Erythroblast (primary cell): ENCODE measurements at places on chromosomes 7 and 10.

GRCh38 chr10:69914398-69915214 lies 112.9 kb downstream of the COL13A1 start:
- DNase-seq, result peak; percentile 43

- no peak for DNase-seq
These were observed 214.9 kb downstream of the JAZF1 start for GRCh38 chr7:27965650-27966049.

- no peak for DNase-seq
These were observed 683.7 kb upstream of the NRP1 start for GRCh38 chr10:34018129-34018528.

- DNase-seq, result no peak
These were observed 1.6 kb downstream of the AIFM2 start for GRCh38 chr10:70130878-70131559.

DNA sequence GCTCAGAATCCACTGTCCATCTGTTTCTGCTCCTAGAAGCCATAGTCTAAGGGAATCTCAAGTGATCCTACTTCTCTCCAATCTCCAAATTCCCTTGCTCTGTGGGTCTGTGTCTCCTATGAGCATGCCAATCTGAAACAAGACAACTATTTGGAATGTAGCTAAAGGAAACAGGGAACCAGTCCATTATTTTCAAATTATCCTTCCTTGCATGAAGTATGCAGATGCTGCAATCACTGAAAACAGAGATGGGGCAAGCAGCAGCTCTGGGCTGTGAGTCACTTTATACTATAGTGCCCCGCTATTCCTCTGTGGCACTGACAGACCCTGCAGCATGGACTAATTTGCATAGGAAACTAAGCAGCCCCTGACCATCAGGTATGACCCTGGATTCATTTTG lies 76.9 kb upstream of the PRSS58 start:
- DNase-seq, result no peak

- no peak for DNase-seq
These were observed 81.0 kb downstream of the POLL start for GRCh38 chr10:101506829-101507661.

DNA sequence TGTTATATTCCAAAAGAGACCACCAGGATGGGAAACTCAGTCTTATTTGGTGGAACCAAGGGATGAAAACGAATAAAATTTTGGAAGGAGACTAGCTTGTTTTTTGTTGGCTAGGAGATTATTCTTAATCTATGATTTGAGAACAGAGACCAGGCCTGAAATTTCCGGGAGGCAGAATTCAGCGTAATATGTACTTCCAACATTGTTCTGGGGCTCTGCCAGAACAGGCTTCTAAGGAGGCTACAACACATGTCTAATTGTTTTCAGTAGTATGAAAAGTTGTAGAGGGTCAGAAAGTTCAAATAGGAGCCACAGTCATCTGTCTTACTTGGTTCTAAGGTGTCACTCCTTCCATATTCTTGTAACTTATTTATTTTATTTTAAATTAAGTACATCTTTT lies 1.7 kb downstream of the DDX21 start:
- DNase-seq, result no peak

DNA sequence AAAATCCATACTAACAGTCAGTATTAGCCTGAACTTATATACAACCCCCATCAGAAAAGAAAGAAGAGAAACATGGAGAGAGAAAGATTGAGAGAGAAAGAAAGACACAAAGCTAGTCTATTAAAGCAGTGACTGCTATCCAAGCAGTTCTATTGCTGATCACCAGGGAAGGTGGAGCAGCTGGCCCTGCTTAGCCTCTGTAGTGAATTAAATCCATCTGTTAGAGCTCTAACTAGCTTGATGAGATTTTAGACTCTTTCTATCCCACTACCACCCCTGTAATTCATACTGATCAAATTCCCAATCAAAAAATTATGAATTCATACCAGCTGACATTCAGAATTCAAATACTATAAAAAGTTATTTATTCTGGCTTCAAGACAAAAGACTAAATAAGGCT lies 486.0 kb upstream of the LRRN3 start:
- no peak for DNase-seq

DNA sequence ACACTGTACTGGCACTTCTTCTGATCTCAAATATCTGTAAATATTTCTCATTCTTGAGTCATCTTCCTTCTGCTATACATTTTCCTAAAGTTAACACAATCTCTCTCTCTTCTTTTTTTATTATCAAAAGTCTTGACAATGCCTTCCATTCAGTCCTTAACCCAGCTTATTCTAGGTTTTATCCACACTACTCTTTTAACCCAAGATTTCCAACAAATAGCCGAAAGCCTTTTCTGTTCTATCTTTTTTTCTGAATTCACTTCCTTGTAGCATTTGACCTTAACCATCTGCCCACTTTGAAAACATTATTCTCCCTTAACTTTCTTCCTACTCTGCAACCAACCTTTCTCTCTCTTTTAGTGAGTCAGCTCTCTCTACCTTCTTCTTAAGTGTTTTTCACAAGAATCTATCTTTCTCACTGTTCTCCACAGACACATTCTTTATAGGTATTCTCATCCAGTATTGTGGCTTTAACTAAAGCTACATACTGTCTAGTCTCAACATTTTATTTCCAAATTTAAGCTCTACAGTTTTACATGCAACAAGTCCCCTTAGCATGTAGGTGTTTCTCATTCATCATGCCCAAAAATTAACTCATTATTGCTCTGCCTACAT lies 915.6 kb downstream of the KCNMA1 start:
- no peak for DNase-seq

DNA sequence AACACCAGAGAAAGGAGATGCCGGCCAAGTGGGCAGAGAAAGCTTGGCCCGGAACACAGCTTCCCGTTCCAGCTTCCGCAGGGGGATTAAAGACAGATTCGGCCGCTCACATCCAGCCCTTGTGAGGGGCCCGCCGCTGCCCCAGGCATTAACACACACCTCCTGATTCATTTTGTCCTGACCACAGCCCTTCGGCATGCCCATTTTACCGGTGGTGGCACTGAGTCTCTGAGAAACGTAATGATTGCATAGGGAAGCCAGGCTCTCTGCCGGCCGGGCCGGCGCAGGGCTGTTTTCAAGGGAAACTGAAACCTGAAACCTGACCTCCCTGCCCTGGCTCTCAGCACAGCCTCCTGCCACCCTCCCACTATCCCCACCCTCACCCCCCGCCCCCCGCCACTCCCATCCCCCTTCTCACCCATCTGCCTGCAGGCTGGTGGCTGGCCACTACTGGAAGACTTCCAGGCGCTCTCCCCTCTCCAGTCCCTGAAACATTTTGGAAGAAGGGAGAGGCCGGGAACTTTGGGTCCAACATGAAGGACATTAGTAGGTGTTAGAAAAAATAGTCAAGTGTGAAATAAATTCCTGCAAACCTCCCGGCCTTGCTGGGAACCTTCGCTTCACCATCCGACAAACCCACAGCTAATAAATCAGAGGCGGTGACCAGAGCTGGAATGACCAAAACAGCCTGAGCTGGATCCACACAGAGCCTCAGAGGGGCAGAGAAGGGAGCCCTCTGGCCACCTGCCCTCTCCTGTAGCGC lies 83.5 kb upstream of the CUX1 start:
- no peak for DNase-seq

- no peak for DNase-seq
These were observed 357.1 kb downstream of the PRPF18 start for GRCh38 chr10:13943735-13944398.

DNA sequence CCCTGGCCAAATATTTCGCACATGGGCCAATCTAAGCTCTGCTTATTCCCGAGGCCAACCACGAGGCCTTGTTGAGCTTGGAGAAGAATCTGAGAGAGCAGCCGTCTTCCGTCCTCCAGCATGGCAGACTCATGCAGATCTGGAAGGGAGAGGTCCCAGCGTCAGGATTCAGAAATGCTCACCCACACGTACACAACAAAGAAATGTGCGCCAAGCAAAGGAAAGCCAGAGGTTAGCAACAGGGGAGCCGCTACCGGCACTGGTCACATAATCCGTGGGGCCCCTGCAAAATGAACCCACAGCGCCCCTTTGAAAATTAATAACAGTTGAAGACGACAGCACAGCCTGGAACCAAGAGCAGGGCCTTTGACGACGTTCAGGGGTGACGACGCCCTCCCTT lies 25.4 kb upstream of the PRKAG2 start:
- DNase-seq, result no peak

GRCh38 chr10:24503461-24504320 lies 220.0 kb downstream of the ARHGAP21 start:
- DNase-seq, result peak; percentile 58

DNA sequence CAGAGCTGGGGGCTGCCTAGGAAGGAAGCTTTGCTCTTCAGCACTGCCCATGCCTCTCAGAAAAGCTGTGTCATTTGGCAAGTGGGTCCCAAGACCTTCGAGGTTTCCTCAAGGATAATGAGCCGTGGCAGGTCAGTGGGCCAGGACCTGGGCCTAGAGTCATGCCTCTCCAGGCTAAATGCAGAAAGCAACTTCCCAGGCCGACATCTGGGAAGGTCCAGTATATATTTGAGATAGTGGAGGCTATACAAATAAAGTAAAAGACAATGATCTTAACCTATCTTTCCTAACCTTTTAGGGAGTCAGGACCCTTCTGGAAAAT lies 2.4 kb upstream of the HOXA10 start:
- no peak for DNase-seq

DNA sequence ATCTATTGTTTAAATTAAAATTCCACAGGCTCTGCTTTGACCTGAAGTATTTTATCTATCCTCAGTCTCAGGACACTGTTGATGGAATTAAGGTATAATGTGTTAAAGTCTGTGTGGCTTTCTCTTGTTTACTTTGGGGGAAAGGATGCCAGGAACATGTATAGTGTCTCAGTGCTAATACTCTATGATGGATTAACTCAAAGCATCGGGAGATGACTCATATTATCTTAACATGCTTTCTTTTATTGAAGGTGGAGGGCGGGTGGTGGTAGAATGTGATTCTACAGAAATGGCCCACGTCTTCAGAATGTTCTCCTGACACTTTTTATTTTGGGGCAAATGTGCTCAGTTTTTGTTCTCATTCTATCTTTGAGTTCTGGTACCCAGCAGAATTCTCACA lies 189.0 kb downstream of the ANKRD30A start:
- DNase-seq, result no peak

- peak; percentile 30 for DNase-seq
These were observed 60.8 kb downstream of the RHOBTB1 start for GRCh38 chr10:60883187-60883586.

DNA sequence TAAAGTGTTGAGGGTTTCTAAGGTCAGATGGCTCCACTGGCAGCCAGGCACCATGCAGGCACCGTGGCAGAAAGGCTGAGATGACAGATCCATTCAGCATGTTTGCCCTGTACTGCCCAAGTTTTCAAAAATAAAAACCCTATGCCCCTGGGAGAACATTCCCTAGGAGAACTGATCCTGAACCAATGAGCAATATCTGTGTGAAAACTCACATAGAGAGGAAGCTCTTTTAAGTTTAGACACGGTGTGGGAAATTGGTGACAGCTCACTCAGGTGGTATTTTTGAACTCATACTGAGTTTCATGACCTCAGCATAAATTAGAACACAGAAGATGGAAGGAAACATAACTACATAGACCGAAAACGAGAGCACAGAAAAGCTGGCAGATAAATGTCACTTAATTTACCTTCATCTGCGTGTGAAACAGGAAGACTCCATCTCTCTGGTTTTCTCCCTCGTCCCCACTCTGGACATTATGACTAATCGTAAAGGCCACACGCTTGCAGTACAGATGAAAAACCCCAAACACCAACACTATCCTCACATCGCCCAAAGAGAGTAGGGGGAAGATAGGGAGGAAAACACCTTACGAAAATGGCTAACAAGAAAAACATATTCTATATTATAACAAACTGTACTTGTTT lies 127.8 kb downstream of the ICA1 start:
- DNase-seq, result no peak

- no peak for DNase-seq
These were observed 62.0 kb downstream of the BBS9 start for GRCh38 chr7:33191340-33191739.

DNA sequence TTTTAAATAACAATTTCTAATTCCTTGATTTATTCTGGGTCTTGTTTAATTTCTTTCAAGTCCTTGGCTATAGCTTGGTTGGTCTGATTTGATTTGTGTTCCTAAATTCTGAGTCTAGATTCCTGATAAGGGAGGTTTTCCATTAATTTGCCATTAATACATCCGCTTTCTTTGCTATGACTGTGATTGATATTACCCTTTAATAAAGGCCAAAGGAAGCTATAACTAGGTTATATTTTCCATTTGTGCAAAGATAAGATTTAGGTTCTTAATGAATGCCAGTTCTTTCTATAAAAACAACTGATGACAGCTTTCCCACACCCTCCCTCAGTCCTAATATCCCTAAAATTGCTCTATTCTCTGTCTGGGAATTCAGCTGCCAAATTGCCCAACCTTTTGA lies 28.2 kb downstream of the NDUFB2 start:
- no peak for DNase-seq

- DNase-seq, result no peak
These were observed 65.4 kb upstream of the APBB1IP start for GRCh38 chr10:26372513-26373354.

DNA sequence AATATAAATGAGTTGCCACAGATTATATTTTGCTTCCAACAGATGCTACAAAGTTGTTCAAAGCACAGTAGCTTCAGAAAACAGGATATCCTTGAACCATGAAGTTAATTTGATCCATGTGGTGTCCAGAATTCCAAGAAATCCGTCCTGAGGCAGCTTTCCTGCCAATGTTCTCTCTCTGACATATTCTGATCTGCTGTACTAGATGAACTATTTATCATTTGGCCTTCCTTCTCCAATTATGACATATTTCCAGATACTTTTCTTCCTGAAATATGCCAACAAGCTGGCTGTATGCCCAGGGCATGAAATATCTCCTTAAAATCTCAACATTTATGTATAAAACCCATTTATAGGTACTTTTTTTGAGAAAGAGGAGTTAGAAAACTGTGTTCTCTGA lies 141.1 kb downstream of the SPAG6 start:
- DNase-seq, result no peak

DNA sequence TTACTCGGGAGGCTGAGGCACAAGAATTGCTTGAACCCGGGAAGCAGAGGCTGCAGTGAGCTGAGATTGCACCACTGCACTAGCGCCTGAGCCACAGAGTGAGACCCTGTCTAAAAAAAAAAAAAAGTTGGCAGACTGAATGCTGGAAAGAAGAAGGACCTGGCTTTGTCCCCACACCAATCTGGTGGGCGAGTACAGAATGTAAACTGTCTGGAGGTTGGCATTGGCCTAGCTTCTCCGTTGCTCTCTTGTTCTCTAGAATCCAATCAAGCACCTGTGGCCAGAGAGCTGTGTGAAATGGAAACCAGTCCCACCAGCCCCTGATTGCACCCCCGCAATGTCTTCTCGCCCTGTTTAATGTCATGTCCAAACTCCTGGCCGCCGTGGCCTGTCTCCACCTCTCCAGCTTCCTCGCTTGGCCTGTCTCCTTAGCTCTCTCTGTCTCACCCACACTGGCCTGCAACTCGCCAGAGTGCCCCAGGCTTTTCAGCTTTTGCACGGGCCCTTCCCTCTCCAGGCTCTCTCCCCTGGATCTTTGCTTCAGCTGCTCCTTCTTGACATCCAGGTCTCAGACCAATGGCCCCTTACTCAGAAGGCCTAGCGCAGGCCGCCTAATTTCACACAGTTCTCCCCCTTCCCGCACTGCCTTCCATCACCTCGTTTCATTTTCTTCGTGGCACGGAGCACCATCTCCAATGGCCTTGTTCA lies 670 bp upstream of the AGK start:
- no peak for DNase-seq

- no peak for DNase-seq
These were observed 164.9 kb downstream of the PARD3 start for GRCh38 chr10:34650156-34650555.

- no peak for DNase-seq
These were observed 8.0 kb downstream of the DGKI start for GRCh38 chr7:137838706-137839315.
